ENCODE measurements at places on chromosomes 12 and 14.

DNA sequence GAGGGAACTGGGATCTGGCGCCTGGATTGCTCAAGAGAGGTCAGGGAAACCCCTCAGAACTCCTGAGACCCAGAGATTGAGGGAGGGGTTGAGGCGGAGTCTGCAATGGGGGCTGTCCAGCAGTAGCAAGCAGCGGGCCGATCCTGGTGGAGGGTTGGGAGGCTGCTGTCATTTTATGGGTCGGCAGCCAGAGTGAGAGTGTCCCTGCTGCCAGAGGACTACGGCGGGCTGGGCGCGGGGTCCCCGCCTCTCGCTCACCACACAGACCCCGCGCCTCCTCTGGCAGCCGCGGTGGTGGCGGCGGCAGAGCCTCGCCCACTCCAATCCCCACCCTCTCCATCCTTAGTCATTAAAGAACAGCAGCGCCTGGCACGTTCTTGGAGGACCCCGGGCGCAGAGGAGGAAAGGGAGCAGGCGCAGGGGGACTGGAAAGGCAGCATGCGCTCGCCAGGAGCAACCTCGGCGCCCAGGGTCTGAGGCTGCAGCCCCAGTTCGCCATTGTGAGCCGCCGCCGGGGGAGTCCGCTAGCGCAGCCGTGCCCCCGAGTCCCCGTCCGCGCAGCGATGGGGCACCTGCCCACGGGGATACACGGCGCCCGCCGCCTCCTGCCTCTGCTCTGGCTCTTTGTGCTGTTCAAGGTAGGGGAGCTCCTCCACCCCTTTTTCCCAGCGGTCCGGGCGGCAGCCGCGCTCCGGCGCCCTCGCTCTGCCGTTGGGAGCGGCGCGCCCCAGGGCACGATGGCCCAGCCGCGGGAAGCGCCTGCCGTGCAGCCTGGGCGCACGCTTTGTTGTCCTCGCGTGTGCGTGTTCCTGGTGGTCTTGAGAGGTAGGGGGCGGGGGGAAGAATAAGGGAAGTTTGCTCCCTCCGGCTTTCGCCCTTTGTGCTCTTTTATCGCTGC lies at the start of gene PTPRO:
TSS of gene PTPRO (plus strand) at position 345 of the 898 bp plus-strand sequence.
- DNase-seq, result no peak

- DNase-seq, result no peak
Measured at GRCh38 chr12:24796876-24797275, 152.0 kb downstream of the BCAT1 start.

- no peak for DNase-seq
Measured at GRCh38 chr12:57418255-57418654, 12.6 kb downstream of the R3HDM2 start.

DNA sequence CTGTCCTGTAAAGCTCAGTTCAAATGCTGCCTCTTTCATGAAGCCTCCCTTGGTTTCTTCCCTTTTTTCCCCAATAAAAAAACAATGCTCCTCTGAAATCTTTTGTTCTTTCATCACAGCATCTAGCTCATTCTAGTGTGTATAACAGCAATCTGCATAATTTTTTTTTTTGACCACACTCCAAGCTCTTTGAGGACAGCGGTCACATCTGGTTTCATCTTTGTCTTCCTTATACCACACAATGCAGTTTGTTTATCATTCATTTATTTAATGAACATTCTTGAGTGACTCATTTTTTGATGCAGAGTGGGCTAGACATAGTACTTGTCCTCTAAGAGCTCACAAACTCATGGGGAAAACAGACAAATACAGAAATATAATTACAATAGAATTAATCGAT lies 7.3 kb downstream of the GNG2 start:
- no peak for DNase-seq

GRCh38 chr14:95047754-95048153 lies 109.6 kb downstream of the DICER1 start:
- DNase-seq, result no peak

DNA sequence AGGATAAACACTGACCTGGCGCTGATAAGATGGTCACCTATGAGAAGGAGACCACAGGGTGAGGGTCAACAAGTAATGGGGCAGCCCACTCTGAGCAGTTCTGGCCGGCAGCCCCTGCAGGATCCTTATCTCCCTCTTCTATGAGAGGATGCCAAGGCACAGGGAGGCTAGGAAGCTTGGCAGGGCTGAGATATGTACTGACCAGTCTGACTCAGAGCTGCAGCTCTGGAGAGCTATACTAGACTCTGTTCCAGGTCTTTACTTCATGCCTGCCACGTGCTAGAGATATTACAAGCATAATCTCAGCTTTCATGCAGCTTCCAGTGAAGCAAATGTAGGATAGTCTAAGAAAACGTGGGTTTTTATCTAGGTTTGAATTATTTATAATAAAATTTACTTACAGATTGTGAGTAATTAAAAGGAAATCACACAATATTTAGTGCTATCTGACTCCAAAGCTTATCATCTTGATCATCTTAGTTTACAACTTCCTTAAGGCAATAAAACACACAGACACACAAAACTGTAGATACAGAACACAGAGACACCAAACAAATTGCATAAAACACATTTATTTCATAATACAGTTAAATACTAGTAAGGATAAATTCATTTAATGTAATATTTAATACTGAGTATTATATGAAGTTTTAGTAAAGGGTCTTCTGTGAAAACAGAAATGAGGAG lies 32.3 kb downstream of the GIT2 start:
- no peak for DNase-seq

DNA sequence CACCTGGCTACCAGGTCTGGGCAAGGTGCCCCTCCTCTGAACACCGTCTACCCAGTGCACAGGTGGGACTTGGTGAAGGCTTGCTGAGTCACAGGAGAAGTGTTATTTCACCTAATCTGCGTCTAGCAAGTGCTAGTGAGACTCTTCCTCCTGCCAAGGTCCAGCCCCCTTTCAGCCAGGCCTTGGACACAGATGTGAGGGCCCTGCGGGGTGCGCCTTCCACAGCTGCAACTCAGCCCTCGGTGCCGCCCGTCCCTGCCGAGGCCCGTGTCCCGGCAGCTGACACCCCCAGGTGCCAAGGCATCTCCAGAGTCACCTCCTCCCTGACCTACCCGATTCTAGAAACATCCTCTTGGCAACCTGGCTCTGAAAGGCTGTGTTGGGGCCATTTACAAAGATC lies 55.1 kb downstream of the PRIMA1 start:
- no peak for DNase-seq

DNA sequence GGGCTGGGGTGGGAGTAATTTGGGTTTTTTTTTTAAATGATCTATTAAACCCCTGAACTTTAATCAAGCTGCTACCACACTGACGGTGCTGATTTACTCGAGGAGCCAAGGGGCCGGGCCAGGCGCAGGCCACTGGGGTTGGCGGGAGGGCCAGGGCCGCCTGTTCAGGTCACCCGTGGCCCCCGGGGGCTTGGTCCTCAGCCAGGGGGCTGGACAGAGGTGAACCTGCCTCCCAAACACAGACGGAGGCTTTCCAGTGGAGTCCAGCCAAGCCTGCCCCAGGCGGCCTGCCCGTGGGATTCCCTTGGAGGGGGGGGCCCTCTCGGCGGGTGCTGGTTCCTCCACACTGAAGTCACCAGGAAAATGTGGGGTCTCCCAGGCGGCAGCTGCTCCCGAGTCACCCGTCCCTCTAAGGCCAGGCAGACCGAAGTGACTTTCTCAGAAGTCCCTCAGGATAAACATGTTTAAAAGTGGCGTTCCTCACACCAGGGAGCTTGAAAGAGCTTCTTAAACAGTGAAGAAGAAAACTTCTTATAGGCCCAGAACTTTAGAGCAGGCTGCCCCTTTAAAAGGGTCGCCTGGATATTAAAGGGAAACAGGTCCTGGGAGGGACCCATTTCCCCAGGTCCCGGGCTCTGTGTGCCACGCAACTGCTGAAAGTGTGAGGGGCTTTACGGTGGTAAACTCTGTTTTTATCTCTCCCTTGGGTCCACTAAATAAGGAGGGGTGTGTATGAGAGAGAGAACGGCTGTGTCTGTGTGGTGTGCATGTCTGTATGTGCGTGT lies 167.2 kb upstream of the GSC start:
- no peak for DNase-seq

DNA sequence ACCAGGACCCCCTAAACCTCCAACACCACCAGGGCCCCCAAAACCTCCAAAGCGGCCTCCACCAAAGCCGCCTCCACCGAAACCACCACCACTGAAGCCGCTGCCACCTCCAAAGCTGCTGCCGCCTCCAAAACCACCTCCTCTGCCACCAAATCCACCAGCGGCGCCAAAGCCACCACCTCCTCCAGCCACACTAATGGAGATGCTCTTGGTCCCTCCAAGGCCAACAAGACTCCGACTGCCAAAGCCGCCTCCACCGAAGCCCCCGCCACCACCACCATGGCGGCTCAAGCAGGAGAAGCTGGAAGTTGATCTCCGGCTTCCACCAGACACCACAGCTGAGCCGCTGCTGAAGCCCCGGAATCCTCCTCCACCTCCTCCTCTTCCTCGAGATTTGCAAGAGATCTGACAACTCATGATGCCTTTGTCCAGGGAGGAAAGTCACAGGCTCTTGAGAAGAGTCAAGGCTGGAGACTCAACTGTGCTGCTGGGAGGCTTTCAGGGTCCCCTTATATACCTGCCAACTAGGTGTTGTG lies at the start of gene KRT2:
TSS of gene KRT2 (minus strand) at position 486 of the 536 bp plus-strand sequence. CDS start at position 417, 69 bp downstream.
- DNase-seq, result no peak

DNA sequence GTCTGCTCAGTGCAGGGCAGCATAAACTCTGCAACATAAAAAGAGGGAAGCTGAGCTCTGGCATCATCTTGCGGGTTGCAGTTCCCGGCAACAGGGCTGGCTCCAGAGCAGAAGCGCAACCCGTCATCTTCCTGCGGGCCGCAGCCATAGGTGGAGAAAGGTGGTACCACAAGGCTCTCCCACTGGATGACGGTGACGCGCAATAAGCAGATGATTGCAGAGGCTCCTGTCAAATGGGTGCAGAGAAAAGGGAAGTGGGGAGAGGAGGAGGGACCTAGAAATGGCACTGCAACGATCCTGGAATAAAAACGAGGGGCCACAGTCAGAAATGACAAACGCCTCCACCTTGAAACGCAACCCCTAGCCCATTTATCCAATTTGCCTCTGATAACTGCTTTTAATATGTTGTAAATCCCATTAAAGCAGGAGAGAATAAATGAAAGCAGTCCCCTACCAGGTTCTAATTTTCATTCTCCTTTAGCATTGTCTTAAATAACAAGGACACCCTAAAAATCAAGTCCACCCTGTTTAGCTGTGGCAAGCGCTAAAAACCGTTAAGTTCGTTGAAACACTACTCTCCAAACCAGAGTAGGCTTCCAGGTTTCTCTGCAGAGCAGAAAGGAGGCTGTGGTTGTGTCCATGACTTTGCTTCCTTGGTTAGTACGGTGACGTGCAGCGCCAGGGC lies 30.9 kb upstream of the TUBA1C start:
- no peak for DNase-seq

DNA sequence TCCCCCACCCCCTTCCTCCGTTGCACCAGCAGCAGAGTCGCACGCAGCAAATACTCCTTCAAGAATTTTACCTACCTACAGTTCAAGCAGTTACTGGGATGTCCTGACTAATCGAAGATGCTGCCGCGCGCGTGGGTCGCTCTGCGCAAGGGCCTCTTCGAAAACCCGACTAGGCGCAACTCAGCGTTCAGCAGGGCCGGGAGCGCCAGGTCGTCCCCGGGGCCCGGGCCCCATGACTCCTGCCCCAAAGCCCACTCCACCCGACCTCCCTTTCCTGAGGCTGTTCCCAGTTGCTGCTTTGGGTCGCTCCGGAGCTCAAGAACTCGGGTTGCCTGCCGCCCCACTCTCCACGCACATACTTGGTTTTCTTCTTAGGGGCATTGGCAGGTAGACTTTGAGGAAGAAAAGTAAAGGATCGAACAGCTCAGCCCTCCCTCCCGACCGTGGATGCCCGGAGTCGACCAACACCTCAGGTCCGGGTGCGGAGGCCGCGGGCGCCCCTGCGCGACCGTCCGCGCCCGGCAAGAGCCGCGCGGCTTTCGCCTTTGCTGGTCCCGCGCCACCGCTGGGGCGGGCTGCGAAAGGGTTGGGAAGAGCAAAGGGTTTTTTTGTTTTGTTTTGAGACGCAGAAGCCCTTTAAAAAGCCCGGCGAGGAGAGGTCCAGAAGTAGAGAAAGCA lies 1.9 kb downstream of the BMP4 start:
- no peak for DNase-seq

GRCh38 chr12:102948941-102949352 lies 8.5 kb upstream of the ASCL1 start:
- DNase-seq, result no peak

DNA sequence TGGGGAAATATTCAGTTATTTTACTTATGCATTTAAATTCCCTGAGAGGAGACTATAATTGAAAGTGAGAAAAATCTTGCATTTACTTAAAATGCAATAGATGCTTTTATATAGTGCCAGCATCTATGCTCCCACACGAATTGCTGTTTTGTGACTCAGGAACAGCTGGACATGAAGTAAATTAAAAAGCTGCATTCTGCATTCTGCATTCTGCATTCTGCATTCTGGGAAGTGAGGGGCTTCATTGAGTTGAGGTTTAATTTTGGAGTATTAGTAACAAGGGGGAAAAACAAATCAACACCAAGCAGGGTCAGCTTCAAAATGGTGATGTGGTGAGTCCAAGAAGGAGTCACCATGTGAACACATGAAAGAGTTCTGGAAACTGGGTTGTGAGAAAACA lies 101.2 kb downstream of the C12orf50 start:
- DNase-seq, result no peak

DNA sequence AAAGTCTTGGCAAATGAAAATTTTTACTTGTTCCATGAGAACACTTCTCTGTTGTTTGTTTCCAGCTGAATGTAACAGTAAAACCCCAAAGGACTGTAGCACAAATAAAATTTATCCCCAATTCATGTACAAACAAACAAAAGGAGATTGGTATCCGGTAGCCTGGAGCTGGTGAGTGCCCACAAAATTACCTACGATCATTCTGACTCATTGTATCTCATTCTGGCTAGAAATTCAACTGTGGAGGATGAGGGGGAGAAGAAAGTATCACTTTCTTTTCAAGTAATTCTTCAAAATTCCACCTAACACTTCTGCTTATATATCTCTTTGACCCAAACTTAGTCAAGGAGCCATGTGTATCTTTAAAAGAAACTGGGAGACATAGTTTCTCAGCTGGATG lies 268.5 kb downstream of the ALG10B start:
- DNase-seq, result no peak

DNA sequence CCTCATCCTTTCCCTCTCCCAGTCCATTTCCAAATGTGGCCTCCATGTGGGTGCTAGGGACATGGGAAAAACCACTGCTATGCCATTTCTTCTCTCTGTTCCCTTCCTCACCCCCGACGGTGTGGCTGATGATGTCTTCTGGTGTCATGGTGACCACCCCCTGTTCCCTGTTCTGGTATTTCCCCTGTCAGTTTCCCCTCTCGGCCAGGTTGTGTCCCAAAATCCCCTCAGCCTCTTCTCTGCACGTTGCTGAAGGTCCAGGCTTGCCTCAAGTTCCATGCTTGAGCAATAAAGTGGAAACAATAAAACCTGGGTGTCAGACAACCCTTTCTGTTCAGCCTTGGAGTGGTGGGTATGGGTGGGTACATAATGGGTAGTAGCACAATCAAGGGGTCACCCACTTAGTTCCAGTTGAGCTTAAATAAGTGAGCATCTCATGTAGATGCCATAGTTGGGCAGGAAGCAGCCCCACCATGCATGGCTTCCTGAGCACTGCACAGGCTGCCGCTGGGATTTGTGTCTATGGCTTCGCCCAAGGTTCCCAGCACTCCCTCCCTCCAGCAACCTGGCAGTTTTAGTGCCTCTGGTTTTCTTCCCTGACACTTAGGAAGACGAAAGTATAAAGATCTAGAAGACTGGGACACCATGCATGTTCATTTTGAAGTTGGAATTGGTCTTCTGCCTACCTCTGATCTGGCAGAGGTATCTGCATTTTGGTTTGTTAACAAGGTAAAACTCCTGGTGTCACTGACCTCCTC lies 8.7 kb upstream of the ITFG2 start:
- no peak for DNase-seq

Data from GM04503 (cell line).